Kidney (tissue), 22 donors: ENCODE measurements at places on chromosomes 16 and 17. TPM values are rescaled to one million over a fixed set of nuclear protein-coding genes. Genes with fewer than 3 reads are reported as not detected.
A peak's percentile ranks its signal among the peaks of the same experiment; 100 is the strongest.

GRCh38 chr16:49586466-49587450 lies 213.2 kb downstream of the C16orf78 start:
- peak; percentile 79 for DNase-seq
- H3K4me1 ChIP-seq, result peaks cover 7% of the 10 kb centered on the region
- no peaks in the 10 kb centered on the region for H3K36me3 ChIP-seq
- H3K27me3 ChIP-seq, result no peaks in the 10 kb centered on the region

- no peaks in the 10 kb centered on the region for H3K4me1 ChIP-seq
- no peak overlapping the region for H3K4me3 ChIP-seq
- H3K36me3 ChIP-seq, result no peaks in the 10 kb centered on the region
- DNase-seq, result no peak
Measured at GRCh38 chr17:40371261-40371929, 6.9 kb upstream of the GJD3 start.

GRCh38 chr17:6768447-6768846 lies 7.6 kb upstream of the FBXO39 start:
- no peak overlapping the region for H3K4me3 ChIP-seq
- H3K27me3 ChIP-seq, result no peaks in the 10 kb centered on the region
- peaks cover 36% of the 10 kb centered on the region for H3K36me3 ChIP-seq
- H3K4me1 ChIP-seq, result no peaks in the 10 kb centered on the region

DNA sequence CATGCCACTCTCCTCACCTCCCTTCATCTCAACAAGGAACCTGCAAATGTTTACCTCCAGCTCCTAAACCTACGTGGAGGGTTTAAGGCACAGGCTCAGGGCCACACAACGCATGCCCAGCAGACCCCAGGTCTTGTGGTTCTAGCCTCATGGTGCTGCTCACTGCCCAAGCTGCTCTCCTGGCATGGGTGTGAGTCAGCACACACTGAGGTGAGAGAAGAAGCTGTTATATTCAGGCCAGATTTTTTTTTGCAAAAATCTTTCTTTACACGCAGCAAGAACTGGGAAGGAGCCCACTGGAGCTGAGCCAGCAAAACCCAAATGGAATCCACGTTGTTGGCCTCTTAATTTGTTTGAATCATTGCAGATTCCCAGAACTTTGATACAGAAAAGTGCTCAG lies 5.5 kb upstream of the C16orf96 start:
- H3K27ac ChIP-seq, result no peak overlapping the region
- H3K36me3 ChIP-seq, result no peaks in the 10 kb centered on the region
- no peak overlapping the region for H3K4me3 ChIP-seq
- no peaks in the 10 kb centered on the region for H3K27me3 ChIP-seq
- DNase-seq, result no peak

GRCh38 chr16:79334127-79334526 lies 266.4 kb downstream of the MAF start:
- no peaks in the 10 kb centered on the region for H3K27me3 ChIP-seq
- no peak for DNase-seq
- H3K27ac ChIP-seq, result no peak overlapping the region
- H3K36me3 ChIP-seq, result no peaks in the 10 kb centered on the region
- no peaks in the 10 kb centered on the region for H3K4me1 ChIP-seq

- DNase-seq, result no peak
- H3K27ac ChIP-seq, result peak overlapping the region; percentile 55
- peaks cover 7% of the 10 kb centered on the region for H3K4me1 ChIP-seq
Measured at GRCh38 chr17:1829216-1829591, 498 bp downstream of the SMYD4 start.

GRCh38 chr16:67936880-67937605 lies 393 bp upstream of the PSMB10 start:
- no peaks in the 10 kb centered on the region for H3K27me3 ChIP-seq
- H3K27ac ChIP-seq, result peak overlapping the region; percentile 90
- peak; percentile 61 for DNase-seq
- H3K4me3 ChIP-seq, result peak overlapping the region; percentile 84
- H3K36me3 ChIP-seq, result no peaks in the 10 kb centered on the region
- peaks cover 25% of the 10 kb centered on the region for H3K4me1 ChIP-seq

DNA sequence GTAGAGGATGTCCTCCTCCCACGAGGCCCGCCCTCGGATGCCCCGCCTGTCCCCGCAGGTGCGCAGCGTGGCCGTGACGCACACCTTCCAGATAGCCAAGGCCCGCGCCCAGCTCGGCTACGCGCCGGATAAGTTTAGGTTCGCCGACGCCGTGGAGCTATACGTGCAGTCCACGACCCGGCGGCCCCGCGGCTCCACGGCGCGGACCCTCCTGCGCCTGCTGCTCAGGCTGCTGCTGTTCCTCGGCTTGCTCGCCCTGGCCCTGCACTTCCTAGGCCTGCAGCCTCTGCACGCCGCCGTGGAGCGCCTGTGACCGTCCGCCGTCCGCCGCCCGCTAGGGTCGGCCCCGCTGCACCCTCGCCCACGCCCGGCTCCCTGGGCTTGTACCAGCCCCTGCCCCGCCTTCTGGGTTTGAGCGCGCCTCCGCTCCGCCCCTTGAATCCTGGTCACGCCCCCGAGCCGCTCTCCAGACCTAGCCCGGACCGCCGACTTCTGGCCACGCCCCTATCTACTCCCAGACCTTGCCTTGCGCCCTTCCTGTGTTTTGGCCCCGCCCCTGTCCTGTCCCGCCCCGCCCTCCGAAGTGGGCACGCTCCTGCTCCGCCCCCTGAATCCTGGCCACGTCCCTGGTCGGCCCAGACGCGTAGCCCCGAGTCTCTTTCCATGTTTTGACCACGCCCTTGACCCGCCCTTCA lies 15.8 kb upstream of the EEF2K start:
- no peaks in the 10 kb centered on the region for H3K27me3 ChIP-seq
- peak; percentile 100 for DNase-seq
- H3K27ac ChIP-seq, result peak overlapping the region; percentile 99
- H3K4me1 ChIP-seq, result peaks cover 8% of the 10 kb centered on the region
- H3K4me3 ChIP-seq, result peak overlapping the region; percentile 49

DNA sequence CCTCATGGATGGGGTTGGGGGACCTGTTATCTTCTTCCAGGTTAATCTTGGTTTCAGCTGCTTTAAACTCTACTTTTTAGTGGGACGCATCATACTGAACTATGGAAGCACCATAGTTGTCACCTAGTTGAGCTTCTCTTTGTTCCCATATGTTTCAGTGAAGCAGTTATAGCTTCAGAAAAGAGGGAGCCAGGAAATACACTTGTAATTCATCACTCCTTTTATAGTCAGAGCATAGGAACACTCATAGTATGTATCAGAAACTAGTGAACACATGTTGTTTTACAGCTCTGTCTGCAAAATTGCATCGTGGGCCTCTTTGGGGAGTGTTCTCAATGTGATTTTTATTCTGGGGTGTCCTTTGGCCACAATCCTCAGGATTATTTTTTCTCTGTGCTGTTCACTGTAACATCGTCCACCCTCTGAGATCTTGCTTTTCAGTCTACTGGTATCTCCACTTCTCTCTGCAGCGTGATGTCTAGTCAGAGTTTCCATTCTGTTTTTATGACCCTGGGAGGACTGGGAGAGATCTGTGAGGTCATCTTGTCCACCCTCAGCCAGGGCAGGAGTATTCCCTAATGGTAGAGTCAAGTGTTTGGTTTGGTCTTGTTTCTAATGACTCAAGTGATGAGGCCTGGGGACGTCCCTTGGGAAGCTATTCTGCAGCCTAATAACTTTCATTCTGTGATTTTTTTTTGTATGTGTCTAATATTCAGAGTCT lies 585.4 kb downstream of the WWOX start:
- H3K27me3 ChIP-seq, result no peaks in the 10 kb centered on the region
- no peak overlapping the region for H3K4me3 ChIP-seq
- H3K36me3 ChIP-seq, result no peaks in the 10 kb centered on the region
- no peaks in the 10 kb centered on the region for H3K4me1 ChIP-seq

DNA sequence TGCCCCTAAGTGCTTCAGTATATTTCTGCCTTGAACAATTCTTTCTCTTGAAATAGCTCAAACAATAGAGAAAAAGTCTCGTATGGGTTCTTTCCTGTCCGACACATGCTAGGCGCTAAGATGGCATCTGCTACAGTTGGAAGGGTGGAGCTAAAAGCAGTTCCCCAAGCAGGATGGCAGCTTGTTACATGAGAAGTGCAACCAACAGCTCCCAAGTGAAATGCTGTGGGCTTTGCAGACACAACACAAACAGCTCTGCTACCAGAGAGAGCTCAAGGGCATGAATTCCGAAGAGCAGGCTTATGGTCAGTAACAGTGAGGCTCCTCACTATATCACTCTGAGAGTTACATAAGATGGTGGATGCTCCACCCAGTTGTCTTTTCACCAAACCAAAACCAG lies 83.8 kb downstream of the VPS53 start:
- peaks cover 5% of the 10 kb centered on the region for H3K4me1 ChIP-seq
- no peaks in the 10 kb centered on the region for H3K27me3 ChIP-seq
- DNase-seq, result no peak
- H3K4me3 ChIP-seq, result no peak overlapping the region
- peaks cover 15% of the 10 kb centered on the region for H3K36me3 ChIP-seq
- H3K27ac ChIP-seq, result no peak overlapping the region

GRCh38 chr16:11354733-11355574 lies 9.7 kb downstream of the RMI2 start:
- no peaks in the 10 kb centered on the region for H3K36me3 ChIP-seq
- no peaks in the 10 kb centered on the region for H3K27me3 ChIP-seq
- peaks cover 9% of the 10 kb centered on the region for H3K4me1 ChIP-seq
- DNase-seq, result no peak

DNA sequence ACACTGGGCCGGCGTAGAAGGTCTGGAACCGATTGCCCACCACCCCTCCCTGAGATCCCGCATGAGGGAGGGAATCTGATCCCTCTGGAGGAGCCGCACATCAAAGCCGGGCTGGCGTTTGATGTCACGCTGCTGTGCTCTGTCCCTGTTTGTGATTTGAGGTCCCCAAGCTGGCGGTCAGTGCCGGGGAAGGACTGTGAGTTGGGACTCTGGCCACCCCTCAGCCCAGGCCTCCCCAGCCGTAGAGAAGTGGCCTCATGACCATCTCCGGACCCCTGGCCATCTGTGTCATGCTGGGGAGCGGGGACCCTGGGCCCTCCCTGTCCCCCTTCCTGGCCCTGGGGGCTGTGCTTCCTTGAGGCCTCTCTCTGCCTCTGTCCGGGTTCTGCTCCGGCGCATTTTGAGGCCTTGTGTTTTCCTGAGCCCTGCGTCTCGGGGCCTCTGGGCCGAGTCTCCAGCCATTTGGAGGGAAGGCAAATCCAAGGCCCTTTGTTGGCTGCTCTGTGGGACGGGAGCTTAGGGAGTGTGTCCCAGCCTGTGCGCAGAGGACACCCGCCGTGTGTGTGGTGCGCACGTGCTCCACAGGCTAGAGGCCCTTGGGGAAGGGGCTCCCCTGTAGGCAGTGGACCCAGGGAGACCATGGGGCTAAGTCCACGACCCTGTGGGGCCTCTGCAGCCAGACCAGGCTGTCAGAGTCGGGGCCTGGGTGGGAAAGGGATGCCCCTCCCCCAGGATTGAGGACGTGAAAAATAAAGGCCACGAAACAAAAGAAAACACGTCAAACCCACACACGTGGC lies 15.1 kb downstream of the ASPSCR1 start:
- DNase-seq, result peak; percentile 93
- H3K4me3 ChIP-seq, result no peak overlapping the region

GRCh38 chr16:57444711-57445110 lies 2.5 kb downstream of the CIAPIN1 start:
- H3K27me3 ChIP-seq, result no peaks in the 10 kb centered on the region
- H3K36me3 ChIP-seq, result no peaks in the 10 kb centered on the region

DNA sequence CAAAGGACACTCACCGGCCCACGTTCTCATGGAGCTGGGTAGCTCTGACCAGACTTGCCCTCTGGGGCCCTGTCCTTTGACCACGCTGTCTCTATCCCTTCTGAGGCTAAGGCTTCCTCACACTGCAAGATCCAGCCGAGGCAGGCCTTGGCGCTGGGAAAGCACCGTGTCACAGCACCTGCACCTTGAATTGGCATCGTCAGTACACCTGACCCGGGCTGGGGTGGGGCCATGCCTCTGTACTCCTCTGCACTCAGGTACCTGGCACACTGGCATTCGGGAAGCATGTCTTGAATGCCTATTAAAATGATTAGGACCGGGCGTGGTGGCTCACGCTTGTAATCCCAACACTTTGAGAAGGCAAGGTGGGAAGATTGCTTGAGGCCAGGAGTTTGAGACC lies 6.0 kb downstream of the TBC1D24 start:
- peaks cover 53% of the 10 kb centered on the region for H3K4me1 ChIP-seq
- peak overlapping the region; percentile 85 for H3K27ac ChIP-seq
- H3K36me3 ChIP-seq, result no peaks in the 10 kb centered on the region
- H3K27me3 ChIP-seq, result no peaks in the 10 kb centered on the region

The CRHR1 gene
- not detected for total RNA-seq

The ACE gene
- total RNA-seq, result 4.3 TPM

The ANKRD40CL gene
- total RNA-seq, result not detected

The ZNF205 gene
- 12.7 TPM for total RNA-seq

The CA4 gene
- 25.3 TPM for total RNA-seq

The AHSP gene
- not detected for total RNA-seq

The C16orf46 gene
- 1.7 TPM for total RNA-seq

The KRTAP4-1 gene
- total RNA-seq, result not detected
